Breast epithelium (tissue), 4 donors: ENCODE measurements at places on chromosomes 7 and 10. TPM values are rescaled to one million over a fixed set of nuclear protein-coding genes. Genes with fewer than 3 reads are reported as not detected.
A peak's percentile ranks its signal among the peaks of the same experiment; 100 is the strongest.

- no peaks in the 10 kb centered on the region for H3K36me3 ChIP-seq
- H3K4me1 ChIP-seq: no peaks in the 10 kb centered on the region
- no peak overlapping the region for H3K27ac ChIP-seq
- DNase-seq: no peak
- no peaks in the 10 kb centered on the region for H3K27me3 ChIP-seq
These were observed 543.8 kb upstream of the NRP1 start for GRCh38 chr10:33878238-33878786.

KIN gene
- total RNA-seq: 13.3 TPM

RPEL1 gene
- not detected for total RNA-seq

GRCh38 chr7:85600395-85600794, 413.5 kb upstream of the SEMA3D start:
- H3K27ac ChIP-seq: no peak overlapping the region
- no peak for DNase-seq
- no peak overlapping the region for H3K4me3 ChIP-seq
- H3K27me3 ChIP-seq: no peaks in the 10 kb centered on the region

PRRT4 gene
- total RNA-seq: 3.8 TPM

- no peak overlapping the region for H3K4me3 ChIP-seq
- no peak for DNase-seq
- H3K27me3 ChIP-seq: no peaks in the 10 kb centered on the region
- H3K27ac ChIP-seq: no peak overlapping the region
- H3K36me3 ChIP-seq: no peaks in the 10 kb centered on the region
These were observed 5.0 kb downstream of the MYO1G start for GRCh38 chr7:44973610-44974401.

DNA sequence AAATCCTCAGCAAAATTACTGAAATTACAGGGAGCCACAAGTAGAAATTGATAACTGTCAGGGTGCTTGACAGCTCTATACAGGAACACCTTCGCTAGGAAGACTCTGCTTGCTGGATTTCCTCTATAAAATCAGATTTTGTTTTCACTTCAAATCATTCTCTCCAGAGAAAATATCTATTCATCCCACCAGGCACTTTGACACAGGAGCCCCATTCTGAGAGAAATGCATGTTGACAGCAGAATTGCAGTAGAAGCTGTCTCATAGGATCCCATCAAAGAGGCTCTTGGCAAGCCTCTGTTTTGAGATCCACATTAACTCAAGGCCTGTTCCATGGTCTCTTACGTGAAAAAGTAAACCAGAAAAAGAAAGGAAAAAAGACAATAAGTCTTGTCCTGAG, 116.8 kb downstream of the PDE1C start:
- H3K27ac ChIP-seq: no peak overlapping the region
- no peaks in the 10 kb centered on the region for H3K4me1 ChIP-seq
- no peak for DNase-seq

DNA sequence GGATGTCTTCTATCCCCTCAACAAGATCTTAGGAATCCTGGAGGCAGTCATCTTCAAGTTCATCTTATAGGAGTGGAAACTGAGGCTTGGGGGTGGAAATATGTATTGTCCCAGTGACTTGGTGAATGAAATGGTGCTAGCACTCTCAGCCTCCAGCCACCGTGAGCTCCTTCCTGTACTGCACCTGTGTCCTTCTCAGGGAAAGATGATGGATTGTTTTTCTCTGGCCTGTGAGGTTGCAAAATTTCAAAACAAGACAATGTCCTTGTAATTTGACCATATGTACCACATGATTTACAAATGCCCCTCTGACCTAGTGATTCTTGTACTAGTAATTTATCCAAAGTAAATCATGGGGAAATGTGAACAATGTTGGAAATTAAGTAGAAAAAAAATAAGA, 71.0 kb upstream of the CHCHD3 start:
- H3K36me3 ChIP-seq: no peaks in the 10 kb centered on the region
- no peaks in the 10 kb centered on the region for H3K4me1 ChIP-seq
- no peaks in the 10 kb centered on the region for H3K27me3 ChIP-seq
- no peak overlapping the region for H3K27ac ChIP-seq
- H3K4me3 ChIP-seq: no peak overlapping the region

- no peaks in the 10 kb centered on the region for H3K27me3 ChIP-seq
- H3K36me3 ChIP-seq: no peaks in the 10 kb centered on the region
- DNase-seq: no peak
- no peak overlapping the region for H3K27ac ChIP-seq
- no peaks in the 10 kb centered on the region for H3K4me1 ChIP-seq
These were observed 372.9 kb downstream of the GALNT17 start for GRCh38 chr7:71504697-71505441.

- no peak overlapping the region for H3K4me3 ChIP-seq
- no peaks in the 10 kb centered on the region for H3K27me3 ChIP-seq
- no peak for DNase-seq
These were observed 540.6 kb upstream of the TEX47 start for GRCh38 chr7:89336121-89336520.

GRCh38 chr7:111090846-111091245, at the start of gene LRRN3:
TSS of gene LRRN3 (plus strand) at chr7:111091127. CDS start at chr7:111122773, 31,646 bp downstream.
- peak within 1 kb of the TSS; percentile 43 for H3K4me3 ChIP-seq
- H3K36me3 ChIP-seq: no peaks in the 10 kb centered on the region
- no peaks in the 10 kb centered on the region for H3K27me3 ChIP-seq
- H3K4me1 ChIP-seq: no peaks in the 10 kb centered on the region

NPFFR1 gene
- 0.44 TPM for total RNA-seq

DNA sequence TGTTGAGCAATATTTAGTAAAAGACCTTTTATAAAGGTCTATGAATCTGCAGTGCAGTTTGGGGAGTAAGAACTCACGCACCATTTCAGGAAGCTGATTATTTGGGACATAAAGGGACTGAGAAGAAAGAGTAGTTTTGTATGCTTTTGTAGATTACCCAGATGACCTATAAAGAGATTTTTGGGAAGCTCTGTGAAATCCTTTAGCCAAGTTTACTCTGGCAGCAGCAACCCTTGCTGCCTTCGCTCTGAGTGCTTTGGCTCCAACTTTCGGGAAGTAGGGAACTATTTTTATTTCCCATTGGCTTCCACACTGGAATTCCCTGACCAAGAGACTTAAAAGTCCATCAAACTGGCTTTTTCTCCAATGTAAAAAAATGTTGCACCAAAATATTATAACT, 1110.1 kb upstream of the PHF14 start:
- no peaks in the 10 kb centered on the region for H3K36me3 ChIP-seq
- no peak overlapping the region for H3K27ac ChIP-seq
- H3K4me3 ChIP-seq: no peak overlapping the region
- no peak for DNase-seq

ADAP1 gene
- 7.5 TPM for total RNA-seq

ARHGEF35 gene
- 15.4 TPM for total RNA-seq

SP4 gene
- total RNA-seq: 17.3 TPM

DNA sequence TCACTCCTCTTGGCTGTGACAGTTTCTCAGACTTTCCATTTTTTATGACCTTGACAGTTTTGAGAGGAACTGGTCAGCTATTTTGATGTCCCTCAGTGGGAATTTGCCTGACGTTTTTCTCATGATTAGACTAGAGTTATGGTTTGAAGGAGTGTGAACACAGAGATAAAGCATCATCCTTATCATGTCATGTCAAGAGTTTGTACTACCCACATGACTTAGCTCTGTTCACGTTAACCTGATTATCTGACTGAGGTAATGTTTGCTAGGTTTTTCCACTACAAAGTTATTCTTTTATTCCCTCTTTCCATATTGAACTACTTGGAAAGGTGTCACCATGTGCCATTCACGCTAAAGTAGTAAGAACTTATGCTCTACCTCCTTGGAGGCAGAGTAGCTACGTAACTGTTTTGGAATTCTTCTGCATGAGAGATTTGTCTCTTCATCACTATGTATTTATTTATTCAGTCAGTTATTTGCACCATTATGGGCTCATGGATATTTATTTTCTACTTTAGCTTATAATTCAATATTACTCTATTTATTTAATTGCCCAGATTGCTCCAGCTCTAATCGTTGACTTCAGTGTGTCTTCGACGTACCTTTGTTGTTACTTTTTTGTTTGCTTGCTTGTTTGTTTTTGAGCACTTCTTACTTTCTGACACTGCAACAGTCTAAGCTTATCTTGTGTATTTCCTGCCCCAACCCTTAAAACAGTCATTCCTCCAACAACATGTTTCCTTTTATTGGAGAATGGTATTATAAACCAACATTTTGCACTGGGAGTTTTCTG, 50.4 kb downstream of the CPED1 start:
- H3K4me1 ChIP-seq: no peaks in the 10 kb centered on the region
- no peaks in the 10 kb centered on the region for H3K36me3 ChIP-seq
- H3K27me3 ChIP-seq: no peaks in the 10 kb centered on the region

PRLHR gene
- total RNA-seq: not detected

STOX1 gene
- 8.8 TPM for total RNA-seq

DNA sequence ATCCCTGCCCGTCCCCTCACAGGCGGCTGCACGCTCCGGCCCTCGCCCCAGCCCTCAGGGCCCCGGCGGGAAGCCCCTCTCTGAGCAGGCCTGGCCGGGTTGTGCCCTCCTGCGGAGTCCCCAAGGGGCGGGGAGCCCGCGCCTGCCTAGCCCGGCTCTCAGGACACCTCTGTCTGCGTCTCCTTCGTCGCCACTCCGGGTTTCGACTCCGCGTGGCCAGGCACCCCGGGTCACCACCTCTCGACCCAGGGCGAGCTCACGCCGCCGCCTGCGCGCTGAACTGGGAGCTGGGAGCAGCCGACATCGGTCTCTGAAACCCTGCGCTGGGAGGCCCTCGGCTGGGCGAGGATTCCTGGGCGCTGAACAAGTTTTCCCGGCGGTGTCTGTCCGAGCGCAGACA, 6.2 kb upstream of the OGDHL start:
- peaks cover 50% of the 10 kb centered on the region for H3K27me3 ChIP-seq
- no peaks in the 10 kb centered on the region for H3K4me1 ChIP-seq
- H3K27ac ChIP-seq: no peak overlapping the region
- H3K4me3 ChIP-seq: no peak overlapping the region
- no peaks in the 10 kb centered on the region for H3K36me3 ChIP-seq
- no peak for DNase-seq

SPDYE16 gene
- not detected for total RNA-seq

DNA sequence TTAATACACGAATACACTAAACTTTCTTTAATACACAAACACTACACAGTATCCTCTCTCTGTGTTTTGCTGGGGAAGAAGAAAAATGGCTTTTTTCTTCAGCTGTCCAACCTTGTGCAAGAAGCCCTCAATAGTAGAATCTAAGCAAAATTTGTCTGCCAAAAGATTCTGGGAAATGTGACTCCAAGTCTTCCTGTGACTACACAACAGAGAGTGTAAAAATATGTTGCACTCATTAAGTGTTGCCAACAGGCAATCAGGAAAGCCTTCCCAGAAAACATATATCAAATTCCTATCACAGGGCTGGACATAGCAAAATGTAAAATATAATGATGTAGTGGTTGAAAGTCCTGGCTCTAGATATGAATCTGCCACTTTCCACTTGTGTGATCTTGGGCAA, 825.1 kb upstream of the ZWINT start:
- no peaks in the 10 kb centered on the region for H3K36me3 ChIP-seq
- H3K27me3 ChIP-seq: no peaks in the 10 kb centered on the region
- no peak overlapping the region for H3K4me3 ChIP-seq
- H3K4me1 ChIP-seq: no peaks in the 10 kb centered on the region

CALML3 gene
- total RNA-seq: 3.6 TPM

DNA sequence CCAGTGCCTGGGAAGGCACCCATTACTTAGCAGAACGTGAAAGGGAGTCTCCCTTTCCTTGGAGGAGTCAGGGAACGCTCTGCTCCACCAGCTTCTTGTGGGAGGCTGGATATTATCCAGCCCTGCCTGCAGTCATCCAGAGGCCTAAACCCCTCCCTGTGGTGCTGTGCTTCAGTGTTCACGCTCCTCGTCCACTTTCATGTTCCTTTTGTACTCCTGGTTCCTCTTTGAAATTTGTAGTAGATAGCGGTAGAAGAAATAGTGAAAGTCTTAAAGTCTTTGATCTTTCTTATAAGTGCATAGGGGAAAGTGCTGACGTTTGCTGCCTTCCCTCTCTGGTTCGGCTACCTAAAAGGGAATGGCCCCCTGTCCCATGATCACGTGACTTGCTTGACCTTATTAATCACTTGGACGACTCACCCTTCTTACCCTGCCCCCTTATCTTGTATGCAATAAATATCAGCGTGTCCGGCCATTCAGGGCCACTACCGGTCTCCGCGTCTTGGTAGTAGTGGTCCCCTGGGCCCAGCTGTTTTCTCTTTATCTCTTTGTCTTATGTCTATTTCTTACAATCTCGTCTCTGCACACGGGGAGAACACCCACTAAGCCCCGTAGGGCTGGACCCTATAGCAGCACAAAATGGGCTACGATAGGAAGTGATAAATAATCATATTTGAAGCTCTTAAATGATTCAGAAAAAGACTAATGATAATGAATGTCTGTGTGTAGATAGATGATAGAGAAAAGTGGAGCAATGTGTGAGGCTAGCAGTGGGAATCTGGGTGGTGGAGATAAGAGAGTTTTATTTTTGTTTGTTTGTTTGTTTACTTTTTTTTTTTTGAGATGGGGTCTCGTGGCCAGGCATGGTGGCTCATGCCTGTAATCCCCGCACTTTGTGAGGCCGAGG, 5.8 kb upstream of the ESYT2 start:
- DNase-seq: no peak
- H3K4me3 ChIP-seq: no peak overlapping the region
- no peaks in the 10 kb centered on the region for H3K4me1 ChIP-seq
- no peaks in the 10 kb centered on the region for H3K27me3 ChIP-seq
- no peaks in the 10 kb centered on the region for H3K36me3 ChIP-seq
- H3K27ac ChIP-seq: no peak overlapping the region
